ENCODE measurements at places on chromosomes 3 and 15.

GRCh38 chr15:85318048-85318731, 62.2 kb upstream of the AKAP13 start:
- DNase-seq, result peak; percentile 92

GRCh38 chr15:61195116-61196002, 33.7 kb downstream of the RORA start:
- DNase-seq, result peak; percentile 54

DNA sequence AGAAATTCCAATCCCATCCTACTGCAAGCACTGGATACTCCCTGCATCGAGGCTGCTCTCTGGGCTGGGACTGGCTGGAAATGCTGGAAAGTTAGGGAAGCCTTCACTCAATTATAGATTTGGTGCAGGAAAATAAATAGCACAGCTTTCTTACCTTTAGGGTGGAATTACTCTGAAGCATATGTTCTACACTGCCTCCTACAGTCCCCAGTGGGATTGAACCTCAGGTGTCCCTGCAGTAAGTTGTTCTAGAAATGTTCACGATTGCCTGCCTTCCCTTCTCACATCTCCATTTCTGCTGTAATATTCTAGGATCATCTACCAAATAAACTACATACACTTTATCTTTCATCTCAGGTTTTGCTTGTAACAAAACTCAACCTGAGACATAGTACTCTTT, 536.7 kb upstream of the LMCD1 start:
- DNase-seq, result no peak

DNA sequence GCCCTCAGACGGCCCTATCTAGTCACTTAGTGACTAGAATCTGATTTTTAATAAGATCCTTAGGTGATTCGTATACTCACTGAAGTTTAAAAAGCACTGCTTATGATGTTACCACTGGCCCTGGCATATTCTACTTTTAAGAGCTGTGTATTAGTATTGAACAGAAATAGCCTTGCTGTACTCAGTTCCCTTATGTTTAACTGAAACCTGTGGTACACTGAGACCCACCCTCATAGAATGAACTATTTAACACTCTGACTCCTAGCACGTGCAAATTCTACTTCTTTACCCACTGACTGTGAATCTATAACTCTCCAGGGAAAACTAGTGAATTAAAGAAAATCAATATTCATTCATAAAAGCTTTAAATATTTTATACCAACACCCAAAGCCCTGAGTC, 108.9 kb downstream of the CCNL1 start:
- DNase-seq, result no peak

DNA sequence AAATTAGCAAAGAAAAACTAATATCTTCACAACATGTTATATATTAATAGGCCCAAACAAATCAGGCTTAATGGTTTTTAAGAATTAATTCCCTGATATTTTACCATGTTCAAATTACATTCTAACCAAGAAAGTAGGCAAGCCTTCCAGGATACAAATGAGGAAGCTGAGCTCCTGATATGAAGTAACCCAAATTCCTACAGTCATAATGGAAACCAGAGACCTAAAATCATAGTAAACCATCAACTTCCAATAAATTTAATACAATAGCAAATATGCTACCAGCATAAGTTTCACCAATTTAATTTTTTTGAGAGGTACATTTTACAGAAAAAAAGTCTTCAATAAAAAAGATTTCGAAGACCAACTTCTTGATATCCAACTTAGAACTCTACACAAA, 3.8 kb downstream of the DCBLD2 start:
- no peak for DNase-seq

DNA sequence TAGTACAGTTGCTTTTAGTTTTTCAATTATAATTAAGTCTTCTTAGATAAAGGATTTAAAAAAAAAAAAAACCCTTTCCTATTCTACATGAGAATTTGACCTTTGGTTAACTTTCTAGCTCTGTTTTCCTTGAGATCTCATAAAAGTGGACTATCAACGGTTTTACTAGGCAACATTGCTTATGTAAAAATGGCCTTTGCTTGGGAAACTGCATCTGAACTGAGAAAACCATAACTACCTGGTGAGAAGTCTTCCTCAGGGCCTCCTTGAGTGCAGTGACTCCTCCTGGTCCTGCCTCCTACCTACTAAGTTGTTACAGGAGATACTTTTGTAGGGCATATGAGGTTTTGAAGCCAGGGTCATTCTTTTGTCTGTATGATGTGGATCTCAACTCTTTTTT, 42.1 kb upstream of the ACVR2B start:
- no peak for DNase-seq

DNA sequence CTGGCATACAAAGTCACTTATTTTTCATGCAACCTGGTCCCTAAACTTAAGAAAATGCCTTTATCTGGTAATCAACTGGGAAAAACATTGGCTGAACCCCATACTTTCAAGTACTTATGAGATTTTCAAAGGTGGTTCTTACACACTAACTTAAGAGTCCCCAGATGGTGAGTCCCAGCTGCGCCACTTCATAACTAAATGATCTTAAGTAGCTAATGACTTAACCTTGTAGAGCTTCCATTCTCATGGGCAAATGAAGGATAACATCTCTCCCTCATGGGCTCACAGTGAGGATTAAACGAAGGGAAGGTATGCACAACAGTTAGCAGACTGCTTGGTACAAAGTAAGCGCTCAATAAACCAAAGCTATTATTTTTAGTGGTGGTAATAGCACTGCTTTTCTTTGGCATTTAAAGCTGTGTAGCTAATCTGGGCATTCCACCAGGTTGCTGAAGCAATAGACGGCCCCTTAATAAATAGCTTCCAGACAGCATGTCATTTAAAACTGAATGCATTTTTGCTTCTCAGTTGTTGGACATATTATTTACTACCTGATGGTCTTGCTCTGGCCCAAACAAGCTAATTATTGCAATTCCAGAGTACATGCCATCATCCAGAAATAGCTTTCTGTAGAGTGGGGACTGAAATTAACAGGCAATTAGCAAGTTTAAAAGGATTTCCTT, 55.4 kb downstream of the LIPC start:
- DNase-seq, result no peak

DNA sequence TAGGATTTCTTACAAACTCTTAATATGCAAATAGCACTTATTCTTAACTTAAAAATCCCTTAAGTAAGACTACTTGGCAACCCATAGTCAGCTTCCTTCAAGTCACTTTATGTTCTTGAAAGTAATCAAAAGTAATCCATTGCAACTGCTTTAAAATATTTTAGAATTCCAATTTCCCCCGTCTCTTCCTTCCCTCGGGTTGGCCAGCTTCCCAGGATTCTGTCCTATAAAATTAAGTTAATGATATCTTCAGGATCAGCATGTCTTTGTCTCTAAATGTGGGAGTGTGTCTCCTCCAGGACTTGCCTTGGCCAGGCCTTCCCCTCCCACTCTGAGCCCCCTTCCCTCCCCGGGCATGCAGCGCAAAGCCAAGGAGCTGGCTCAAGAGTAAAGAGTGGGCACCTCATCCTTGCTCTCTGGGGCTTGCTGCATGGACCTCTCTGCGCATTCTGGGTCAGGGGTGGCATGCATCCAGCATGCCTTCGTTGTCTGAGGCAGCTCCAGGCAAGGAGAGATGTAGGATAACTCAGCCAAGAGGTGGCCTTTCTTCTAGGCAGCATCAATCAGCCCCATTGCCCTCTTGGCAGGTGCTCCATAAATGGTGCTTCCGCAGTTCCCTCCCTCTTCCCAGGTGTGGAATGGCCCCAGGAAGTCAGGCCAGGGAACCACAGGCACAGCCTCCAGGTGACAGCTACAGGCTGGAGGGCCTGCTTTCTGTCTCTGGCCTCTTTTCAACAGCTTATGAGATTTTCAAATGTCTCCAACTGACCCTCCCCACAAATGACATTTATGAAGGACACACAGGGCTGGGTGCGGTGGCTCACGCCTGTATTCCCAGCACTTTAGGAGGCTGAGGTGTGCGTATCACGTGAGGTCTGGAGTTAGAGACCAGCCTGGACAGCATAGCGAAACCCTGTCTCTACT, 108.7 kb upstream of the ALDH1A3 start:
- no peak for DNase-seq

GRCh38 chr3:124800511-124801258, 70.4 kb downstream of the UMPS start:
- peak; percentile 77 for DNase-seq

DNA sequence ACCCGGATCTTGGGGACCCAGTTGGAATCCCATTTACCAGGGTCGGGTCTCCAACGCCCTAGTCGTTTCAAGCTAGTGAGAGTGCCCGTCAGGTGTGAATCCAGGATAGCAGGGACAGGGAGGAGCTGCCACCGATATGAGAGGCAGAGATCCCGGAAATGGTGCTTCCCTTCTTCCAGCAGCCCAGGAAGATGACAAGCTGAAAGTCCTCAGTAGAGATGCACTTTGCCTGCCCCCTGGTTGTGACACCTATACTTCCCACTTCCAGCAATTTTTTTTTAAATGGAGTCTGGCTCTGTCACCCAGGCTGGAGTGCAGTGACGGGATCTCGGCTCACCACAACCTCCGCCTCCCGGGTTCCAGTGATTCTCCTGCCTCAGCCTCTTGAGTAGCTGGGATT, 503.0 kb downstream of the NTRK3 start:
- DNase-seq, result no peak

- peak; percentile 71 for DNase-seq
Observed at GRCh38 chr3:45575386-45575923, 19.1 kb upstream of the LIMD1 start.

DNA sequence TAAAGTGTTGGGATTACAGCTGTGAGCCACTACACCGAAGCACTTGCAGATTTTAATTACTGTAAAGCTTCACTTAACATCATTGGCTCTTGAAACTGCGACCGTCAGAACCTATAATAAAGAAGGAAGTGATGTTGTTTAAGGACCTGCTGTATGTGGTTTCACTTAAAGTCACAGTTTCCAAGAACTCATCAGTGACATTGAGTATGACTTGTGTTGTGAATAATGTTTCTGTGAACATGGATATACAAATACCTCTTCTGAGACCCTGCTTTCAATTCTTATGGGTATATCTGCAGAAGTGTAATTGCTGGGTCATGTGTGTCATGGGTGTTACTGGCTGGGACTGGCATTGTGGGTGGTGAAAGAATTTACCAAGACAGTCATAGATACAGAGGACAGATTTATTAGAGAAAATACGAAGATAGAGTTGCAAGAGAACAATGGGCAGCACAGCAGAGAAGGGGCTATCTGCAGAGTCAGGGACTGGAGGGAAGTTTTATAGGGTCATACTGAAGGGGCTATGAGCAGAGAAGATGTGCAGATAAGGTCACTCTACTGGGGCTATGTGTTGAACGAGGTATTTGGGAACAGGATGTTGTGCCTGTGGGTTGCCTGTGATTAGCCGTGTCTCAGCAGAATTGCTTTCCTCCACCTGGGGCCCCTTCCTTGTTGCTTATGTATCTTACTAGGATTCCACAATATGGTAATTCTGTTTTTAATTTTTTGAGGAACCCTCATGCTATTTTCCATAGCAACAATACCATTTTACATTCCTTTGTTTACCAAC, 4.5 kb downstream of the NDUFB5 start:
- no peak for DNase-seq

GRCh38 chr3:167700926-167701325, 33.8 kb downstream of the PDCD10 start:
- no peak for DNase-seq

DNA sequence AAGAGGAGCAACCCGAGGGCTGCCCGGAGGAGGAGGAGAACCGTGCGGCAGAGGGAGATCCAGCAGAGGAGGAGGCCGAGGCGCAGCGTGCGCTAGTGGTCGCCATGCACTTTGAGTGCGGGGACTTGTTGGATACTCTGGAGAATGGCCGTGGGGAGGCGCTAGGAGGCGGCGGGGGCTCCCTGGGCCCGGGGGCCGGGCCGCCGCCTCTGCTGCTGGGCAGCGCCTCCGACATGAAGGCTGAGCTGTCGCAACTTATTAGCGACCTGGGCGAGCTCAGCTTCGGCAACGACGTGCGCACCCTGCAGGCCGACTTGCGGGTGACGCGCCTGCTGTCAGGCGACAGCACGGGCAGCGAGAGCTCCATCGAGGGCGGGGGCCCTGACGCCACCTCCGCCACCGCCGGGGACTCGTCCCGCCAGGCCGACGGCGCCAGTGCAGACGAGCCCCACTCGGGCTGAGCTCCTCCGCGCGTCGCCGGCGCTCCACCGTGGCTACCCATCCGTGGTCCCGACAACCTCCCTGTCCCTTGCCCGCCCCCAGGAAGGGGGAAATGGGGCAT, 2.0 kb downstream of the FAM43A start:
- DNase-seq, result peak; percentile 38

DNA sequence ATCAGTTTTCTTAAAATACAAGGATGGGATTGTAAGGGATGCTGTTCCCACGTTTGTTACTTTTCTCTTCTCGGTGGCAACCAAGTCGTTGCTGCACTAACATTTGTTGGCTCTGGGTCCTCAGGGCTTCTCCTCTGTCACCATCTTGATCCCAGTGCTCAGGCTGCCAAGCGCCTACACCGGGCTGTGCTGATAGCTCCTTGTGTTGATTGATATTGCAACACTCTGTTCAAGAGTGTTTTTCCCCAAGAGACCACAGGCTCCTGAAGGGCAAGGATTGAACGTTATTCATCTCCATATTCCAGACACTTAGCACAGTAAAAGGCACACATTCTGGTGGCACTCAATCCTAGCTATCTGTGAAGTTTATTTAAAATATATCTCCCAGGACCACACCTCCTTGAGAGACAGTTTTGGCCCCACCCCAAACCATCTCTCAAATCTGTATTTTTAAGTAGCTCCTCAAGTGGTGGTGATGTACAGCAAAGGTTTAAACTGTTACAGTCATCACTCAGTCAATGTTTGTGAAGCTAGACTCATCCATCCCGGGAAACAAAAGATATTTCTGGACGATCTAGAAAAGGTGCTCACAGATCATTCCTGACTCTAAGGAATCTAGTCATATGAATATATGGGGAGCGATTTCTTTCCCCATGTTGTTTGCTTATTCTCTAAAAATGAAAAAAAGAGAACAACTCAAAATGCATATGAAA, 38.5 kb upstream of the FOXP1 start:
- no peak for DNase-seq

DNA sequence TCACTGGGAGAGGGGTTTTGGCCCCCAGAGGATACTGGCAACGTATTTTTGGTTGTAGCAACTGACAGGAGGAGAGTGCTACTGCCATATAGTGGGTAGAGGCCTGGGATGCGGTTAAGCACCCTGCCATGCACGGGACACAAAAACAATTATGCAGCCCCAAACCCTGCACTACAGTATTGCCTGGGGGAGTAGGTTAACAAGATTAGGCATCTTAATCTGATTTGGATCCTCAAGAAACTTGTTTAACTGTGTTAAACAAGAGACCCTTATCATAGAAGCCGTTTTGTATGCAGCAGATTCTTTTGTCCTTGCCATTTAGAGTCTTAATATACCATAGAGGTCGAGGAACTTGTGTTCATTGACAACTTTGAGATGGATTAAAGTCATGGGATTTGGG, 3.4 kb downstream of the PHLDB2 start:
- no peak for DNase-seq

- DNase-seq, result no peak
Observed at GRCh38 chr3:51896607-51897305, 6.4 kb downstream of the IQCF1 start.

DNA sequence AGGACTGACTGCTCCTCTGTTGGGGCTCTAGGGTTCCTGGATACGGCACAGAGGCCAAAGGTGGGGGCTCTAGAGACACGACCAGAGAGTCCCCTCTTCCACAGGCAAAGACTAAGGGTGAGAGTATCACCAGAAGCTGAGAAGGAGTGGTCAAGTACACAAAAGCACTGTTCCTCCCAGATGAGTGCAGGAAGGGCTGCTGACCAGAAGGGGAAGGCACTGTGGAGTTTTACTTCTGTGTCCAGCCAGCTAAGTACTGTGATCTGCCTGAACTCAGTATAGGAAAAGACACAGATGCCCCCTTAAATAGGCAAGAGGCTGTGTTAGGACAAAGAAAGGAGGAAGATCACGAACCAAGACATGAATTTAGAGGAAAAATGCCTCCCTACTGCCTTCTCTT, 11.7 kb downstream of the MRPS11 start:
- DNase-seq, result no peak

- no peak for DNase-seq
Observed at GRCh38 chr15:100202309-100202960, 139.3 kb downstream of the ADAMTS17 start.

All from fibroblast of upper back skin (primary cell).